Cortex of kidney (tissue), 1 donor: ENCODE measurements at places on chromosomes 11 and 22.

- no peak for DNase-seq
These were observed at the start of gene FGF19 for GRCh38 chr11:69703768-69704507. TSS of gene FGF19 (minus strand) at chr11:69704022. CDS start at chr11:69703876, 146 bp downstream.

- DNase-seq = no peak
These were observed 6.8 kb downstream of the CRYBB1 start for GRCh38 chr22:26610996-26611395.

DNA sequence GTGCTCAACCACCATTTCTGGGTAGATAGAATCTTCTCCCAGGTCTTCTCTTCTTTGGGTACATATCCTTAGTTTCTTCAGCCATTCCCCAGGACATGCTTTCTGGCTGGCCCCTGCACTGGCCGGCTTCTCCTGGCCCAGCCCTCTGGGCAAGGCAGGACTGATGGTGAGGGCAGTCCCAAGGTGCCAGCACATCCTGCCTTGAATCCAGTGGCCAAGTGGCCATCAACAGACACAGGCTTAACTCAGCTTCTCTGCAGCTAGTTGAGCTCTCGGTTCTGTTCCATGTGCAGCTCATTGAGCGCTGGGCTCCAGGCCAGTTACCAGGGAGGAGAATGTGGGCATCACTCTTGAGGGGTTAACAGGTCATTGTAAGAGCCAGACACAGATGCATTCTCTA is 17.6 kb downstream of the SMIM38 start:
- DNase-seq = no peak

DNA sequence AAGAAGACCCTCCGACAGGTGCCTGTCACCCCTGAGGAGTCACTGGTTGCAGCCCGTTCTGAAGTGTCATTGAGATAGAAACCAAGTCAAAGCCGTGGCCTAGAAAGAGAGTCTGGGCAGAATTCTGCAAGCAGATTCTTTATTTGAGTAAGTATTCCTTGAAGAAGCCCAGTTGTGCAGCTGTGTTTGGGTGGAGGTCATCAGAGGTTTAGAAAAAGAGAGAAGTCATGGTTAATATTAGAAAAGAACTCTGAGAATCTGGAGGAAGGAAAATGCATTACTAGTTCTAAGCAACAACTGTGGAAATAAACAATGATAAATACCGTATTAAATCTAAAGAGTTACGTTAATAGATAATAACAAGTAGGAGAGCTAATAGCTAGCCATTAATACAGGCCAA is 118.8 kb upstream of the KIRREL3 start:
- no peak for DNase-seq

- no peak for DNase-seq
These were observed 21.5 kb downstream of the C22orf23 start for GRCh38 chr22:37931893-37932389.

- DNase-seq = no peak
These were observed 42.5 kb downstream of the ATG16L2 start for GRCh38 chr11:72856551-72857345.
